ENCODE measurements at places on chromosomes 3 and 15. TPM values are rescaled to one million over a fixed set of nuclear protein-coding genes. Genes with fewer than 3 reads are reported as not detected.

NCK1 gene
- polyA plus RNA-seq: 33.0 TPM

BFSP2 gene
- not detected for polyA plus RNA-seq

SLCO3A1 gene
- polyA plus RNA-seq: 44.6 TPM

GAP43 gene
- polyA plus RNA-seq: not detected

ANKUB1 gene
- 0.15 TPM for polyA plus RNA-seq

SYNPR gene
- not detected for polyA plus RNA-seq

SLC6A20 gene
- polyA plus RNA-seq: 0.02 TPM

MON1A gene
- 17.6 TPM for polyA plus RNA-seq

RAB6B gene
- 2.0 TPM for polyA plus RNA-seq

MITF gene
- polyA plus RNA-seq: 1.7 TPM

NR2C2 gene
- polyA plus RNA-seq: 12.0 TPM

GREM1 gene
- polyA plus RNA-seq: 0.03 TPM

EPHA3 gene
- 0.02 TPM for polyA plus RNA-seq

DUOXA1 gene
- 2.2 TPM for polyA plus RNA-seq

Data from mammary epithelial cell (primary cell).